ENCODE measurements at places on chromosomes 2 and 18.

DNA sequence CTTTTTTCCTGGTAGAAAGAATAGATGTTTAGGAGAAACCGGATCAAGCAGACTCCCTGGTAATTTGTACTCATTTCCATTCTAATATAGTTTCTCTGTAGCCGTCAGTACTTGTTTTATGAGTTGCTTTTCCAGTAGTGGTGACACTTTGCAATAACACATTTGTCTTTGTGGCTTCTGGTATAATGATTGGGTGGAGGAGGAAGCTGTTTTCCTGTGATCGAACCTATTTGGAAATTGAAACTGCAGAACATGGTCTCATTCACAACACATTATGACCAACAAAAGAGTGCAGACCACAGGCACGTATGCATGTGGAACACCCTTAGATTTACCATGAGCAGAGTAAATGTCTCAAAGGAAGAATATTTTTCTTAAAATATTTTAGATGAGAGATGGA is 7.6 kb upstream of the SERPINB12 start:
- DNase-seq: no peak

DNA sequence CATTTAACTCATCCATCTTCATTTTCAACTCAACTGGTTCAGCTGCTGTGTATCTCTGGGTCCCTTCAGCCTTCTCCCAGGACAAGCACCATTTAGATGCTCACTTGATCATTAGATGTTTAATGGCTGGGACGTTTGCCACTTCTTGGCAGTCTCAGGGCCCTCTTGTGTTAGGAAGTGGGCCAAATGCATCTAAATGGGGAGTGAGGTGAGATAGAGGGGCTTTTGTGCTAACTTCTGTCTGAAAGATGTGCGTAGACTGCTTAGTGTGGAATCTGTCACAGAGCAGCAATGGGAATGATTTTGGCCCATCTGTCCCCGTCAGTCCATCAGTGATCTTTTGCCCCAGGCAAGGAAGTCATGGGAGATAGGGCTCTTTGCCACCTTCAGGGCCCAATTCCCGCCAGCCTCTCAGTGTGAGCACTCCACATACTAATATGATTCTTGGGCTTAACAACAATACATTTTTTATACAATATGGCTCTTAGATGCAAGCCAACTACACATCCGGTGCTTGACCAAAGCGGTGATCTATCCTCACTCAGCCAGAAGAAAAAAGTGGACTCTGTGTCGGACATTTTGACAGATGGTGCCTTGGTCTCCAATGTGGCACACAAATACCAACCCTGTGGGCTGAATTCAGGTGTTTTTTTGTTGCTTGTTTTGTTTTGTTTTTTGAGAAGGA is 95.7 kb upstream of the EPC2 start:
- no peak for DNase-seq

- no peak for DNase-seq
Observed at GRCh38 chr18:53033128-53033527, 693.1 kb downstream of the DCC start.

DNA sequence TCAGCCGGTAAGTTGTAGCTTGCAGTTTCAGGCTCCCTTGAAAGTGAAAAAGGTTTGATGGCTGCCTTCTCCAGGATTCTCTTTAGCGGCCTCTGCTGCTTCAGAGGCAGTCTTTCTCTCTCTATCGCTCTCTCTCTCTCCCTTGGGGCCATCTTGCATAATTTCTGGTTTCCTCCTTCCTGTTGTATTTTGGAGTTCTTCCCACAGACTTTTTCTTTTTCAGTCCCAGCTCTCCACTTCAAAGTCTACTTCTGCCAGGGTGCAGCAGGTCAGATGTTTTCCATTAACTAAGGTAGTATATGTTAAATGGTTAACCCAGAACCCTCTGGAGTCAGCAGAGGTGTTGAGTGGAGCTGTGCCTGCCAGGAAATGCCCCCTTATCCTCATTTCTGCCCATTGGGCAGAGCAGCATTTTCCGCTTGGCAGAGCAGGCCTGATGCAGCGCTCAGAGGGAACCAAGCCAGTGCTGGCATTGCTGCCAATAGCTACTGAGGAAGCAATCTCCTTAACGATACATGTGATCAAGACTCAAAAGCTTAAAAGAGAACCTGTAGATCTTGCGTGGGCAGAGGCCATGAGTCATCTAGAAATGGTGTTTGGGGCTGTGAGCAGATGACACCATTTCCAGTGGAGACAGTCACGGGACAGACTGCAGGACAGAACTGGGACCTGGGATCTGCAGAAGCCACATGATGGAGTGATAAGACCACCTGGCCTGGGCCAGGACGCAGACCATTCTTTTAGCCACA is 20.8 kb downstream of the DBI start:
- DNase-seq: peak; percentile 40

All from smooth muscle cell of the brain vasculature (primary cell).